CD4-positive, alpha-beta T cell treated with Interferon alpha-2 for 1 hour (primary cell): ENCODE measurements at places on chromosomes 2 and 18.

GRCh38 chr18:52237551-52237950, 102.4 kb upstream of the DCC start:
- no peak for DNase-seq

DNA sequence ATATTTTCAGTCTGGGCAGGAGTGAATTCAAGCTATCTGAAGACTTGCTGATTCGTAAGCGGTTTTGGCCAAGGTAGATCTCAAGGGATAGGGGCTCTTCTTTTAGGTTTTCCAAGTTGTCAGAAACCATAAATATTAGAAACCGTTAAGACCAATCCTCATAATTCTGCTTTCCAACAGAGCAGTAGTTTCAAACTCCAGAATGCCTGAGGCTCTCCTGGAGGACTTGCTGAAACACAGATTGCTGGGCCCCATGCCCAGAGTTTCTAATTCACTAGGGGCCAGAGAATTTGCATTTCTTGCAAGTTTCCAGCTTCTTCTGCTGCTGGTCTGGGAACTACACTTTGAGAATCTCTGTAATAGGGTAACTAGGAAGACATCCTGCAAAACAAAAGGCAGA, 1855.7 kb upstream of the CELF4 start:
- no peak for DNase-seq

GRCh38 chr2:221025398-221025797, 546.7 kb downstream of the EPHA4 start:
- no peak for DNase-seq

DNA sequence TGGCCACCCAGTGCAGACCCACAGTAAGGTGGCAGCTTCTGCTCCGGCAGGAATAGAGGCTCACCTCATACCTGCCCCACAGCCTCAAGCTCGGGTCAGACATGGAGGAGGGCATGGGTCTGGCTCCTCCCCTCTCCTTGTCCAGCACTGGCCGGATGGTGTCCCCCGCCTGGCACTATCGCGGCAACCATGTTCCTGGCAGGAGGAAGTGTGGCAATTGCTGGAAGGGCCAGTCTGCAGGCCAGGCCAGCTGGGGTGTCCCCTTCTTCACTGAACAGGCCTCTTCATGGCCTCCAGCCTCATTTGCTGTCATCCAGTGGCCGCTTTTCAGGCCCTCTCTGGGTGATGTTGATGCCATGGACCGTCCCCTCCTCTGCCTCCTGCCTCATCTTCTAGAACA, 41.4 kb upstream of the SMAD7 start:
- no peak for DNase-seq
